Muscle of leg (tissue), 16 donors: ENCODE measurements at places on chromosomes 11 and 22. TPM values are rescaled to one million over a fixed set of nuclear protein-coding genes. Genes with fewer than 3 reads are reported as not detected.

C22orf42 gene
- not detected for polyA plus RNA-seq

LMNTD2 gene
- 1.5 TPM for polyA plus RNA-seq

- peaks cover 18% of the 10 kb centered on the region for H3K4me1 ChIP-seq
- no peaks in the 10 kb centered on the region for H3K27me3 ChIP-seq
- peak; percentile 90 for DNase-seq
- H3K4me3 ChIP-seq, result no peak overlapping the region
- no peak overlapping the region for H3K27ac ChIP-seq
Observed at GRCh38 chr11:36312611-36313472, 16.8 kb downstream of the PRR5L start.

- DNase-seq, result no peak
- no peaks in the 10 kb centered on the region for H3K4me1 ChIP-seq
- no peak overlapping the region for H3K27ac ChIP-seq
- H3K4me3 ChIP-seq, result no peak overlapping the region
Observed at GRCh38 chr22:37084385-37084784, 25.1 kb downstream of the TMPRSS6 start.

DNA sequence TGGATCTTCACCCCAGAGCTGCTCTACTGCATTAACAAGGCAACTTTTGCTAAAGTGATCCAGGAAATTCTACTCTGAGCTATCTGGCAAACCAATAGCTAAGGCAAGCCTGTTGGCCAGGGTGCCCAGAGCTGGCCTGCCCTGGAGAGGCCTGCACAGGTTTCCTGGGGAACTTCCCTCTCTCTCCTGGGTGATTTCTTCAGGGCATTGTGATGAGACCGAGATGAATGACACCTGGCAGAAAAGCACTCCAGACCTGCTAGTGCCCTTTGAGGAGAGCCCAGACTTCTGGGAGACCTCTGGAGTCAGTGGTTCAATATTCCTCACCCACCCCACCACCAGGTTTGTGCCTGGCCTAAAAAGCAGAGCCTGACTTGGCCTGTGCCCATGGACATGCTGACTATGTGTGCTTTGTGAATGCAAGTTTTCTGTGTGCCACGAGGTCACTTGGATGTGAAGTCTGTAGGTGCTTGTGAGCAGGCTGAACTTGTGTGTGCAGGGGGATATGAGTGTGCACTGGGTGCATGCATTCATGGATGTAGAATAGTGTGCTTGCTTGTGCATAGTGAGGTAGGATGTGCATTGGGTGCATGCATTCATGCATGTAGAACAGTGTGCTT lies 4.4 kb upstream of the APLNR start:
- H3K36me3 ChIP-seq, result no peaks in the 10 kb centered on the region
- H3K4me3 ChIP-seq, result no peak overlapping the region

- DNase-seq, result no peak
- no peaks in the 10 kb centered on the region for H3K4me1 ChIP-seq
- H3K27me3 ChIP-seq, result peaks cover 10% of the 10 kb centered on the region
- no peaks in the 10 kb centered on the region for H3K36me3 ChIP-seq
- no peak overlapping the region for H3K27ac ChIP-seq
- no peak overlapping the region for H3K4me3 ChIP-seq
Observed at GRCh38 chr22:36755316-36755715, 20.6 kb downstream of the IFT27 start.

DNA sequence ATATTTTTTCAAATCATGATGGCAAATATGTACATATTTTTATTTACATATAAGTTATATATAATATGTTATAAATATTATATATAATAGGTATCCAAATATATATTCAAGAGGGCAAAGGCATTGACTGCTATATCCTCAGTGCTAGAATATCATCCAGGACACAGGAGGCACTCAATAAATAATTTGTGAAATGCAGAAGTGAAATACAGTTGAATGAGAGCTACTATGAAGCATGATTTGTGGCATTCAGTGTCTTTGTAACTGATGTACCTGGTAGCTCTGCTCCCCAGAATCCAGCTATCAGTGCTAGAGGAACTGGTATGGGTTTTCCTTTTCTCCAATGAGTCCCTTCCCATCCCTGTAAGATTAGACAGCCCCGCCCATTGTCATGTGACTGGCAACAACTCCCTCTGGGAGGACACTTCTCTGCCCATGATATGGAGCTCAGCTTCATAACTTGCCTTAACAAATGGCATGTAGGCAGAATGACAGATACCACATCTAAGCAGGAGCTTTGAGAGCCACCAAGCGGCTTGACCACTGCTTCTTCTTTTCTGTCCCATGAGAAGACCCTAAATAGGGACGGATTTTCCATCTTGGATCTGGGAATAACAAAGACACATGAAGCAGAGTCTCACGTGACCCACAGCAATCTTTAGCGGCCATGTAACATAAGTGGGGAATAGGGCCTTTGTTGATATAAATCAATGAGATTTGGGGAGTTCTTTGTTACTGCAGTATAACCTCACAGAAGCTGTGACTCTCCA lies 10.2 kb upstream of the CD82 start:
- no peaks in the 10 kb centered on the region for H3K36me3 ChIP-seq
- peaks cover 15% of the 10 kb centered on the region for H3K4me1 ChIP-seq
- no peak for DNase-seq
- H3K27ac ChIP-seq, result no peak overlapping the region
- H3K4me3 ChIP-seq, result no peak overlapping the region
